ENCODE measurements at places on chromosomes 7 and 10.

DNA sequence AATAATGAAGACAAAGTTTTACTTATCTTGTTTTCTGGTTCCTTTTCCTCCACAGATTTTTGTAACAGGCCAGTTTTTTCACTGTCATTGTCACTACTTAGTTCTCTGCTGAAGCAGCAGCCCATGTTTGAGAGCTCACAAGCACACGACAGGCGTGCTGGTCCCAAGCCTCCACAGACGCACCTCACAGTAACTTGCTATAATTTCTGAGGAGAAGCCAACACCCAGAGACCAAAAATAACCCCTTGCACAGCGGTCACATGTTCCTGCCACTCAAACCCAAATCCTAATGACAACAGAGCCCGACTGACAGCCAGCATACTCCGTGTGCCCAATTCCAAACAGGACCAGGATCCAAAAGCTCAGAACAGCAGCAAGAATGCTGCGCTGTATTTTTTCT is 58.5 kb downstream of the LARP4B start:
- no peak for DNase-seq

DNA sequence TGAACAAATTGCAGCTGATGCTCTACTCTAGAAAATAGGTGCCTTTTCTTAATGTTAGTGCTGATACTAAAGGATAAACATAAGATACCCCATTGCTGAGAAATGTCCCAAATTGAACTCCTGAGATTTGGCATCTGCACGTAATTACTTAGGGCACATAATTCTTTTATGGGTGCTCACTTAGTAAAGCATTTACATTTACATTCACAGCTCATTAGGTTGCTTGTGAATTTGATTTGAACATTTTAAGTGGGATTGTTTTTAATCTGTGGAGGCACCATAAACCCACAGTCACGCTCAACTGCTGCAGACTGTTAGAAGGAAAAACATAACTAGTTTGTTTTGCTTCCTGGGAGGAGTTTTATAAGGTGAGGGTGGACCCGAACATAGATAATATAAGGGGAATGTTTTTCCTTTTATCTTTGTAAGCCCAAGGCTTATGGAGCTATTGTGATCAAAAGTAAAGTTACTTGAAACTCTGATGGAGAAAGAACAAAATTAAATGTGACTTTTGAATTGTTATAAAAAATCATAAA is 560.8 kb downstream of the REEP3 start:
- DNase-seq: no peak

DNA sequence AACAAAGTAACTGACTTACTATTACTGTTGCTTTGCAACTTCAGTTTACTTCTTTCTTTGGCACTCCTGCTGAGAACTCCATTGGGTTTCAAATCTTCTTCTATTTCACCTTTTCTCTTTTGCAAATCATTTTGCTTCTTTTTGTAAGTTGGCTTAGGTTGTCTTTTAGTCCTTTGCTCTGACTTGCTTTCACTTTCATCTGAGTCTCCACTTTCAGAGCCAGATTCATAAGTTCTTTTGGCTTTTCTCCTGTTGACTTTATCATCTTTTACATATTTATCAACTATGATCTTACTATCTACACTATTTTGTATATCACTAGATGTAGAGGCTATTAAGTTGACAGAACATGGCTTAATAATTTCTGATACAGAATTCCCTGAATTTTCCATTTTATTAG is 73.4 kb downstream of the NRBF2 start:
- no peak for DNase-seq

- DNase-seq: no peak
Measured at GRCh38 chr10:117539361-117539773, 3.2 kb upstream of the EMX2 start.

- no peak for DNase-seq
Measured at GRCh38 chr10:112229096-112229495, 45.5 kb upstream of the GPAM start.

DNA sequence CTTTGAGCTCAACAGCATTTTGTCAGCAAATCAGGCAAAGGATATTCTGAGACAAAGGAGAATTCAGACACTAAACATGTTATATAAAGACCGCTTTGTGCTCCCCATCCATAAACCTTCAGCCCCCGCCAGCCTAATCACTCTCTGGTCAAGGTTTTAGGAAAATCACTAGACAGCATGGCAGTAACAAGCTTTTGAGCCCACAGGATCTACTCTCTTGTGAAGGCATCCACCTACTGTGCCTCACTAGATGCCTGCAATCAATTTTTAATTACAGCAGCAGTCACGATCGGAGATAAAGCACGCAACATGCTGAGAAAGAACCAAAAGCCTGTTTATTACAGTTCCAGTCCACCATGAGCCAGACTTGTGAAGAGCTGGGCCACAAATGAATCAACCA is 19.1 kb downstream of the PDE1C start:
- no peak for DNase-seq

GRCh38 chr7:55191161-55191925 is 172.5 kb downstream of the EGFR start:
- peak; percentile 4 for DNase-seq

- DNase-seq: no peak
Measured at GRCh38 chr7:152107945-152108344, 82.5 kb downstream of the GALNT11 start.

- peak; percentile 73 for DNase-seq
Measured at GRCh38 chr7:6393667-6394056, 54.1 kb downstream of the DAGLB start.

DNA sequence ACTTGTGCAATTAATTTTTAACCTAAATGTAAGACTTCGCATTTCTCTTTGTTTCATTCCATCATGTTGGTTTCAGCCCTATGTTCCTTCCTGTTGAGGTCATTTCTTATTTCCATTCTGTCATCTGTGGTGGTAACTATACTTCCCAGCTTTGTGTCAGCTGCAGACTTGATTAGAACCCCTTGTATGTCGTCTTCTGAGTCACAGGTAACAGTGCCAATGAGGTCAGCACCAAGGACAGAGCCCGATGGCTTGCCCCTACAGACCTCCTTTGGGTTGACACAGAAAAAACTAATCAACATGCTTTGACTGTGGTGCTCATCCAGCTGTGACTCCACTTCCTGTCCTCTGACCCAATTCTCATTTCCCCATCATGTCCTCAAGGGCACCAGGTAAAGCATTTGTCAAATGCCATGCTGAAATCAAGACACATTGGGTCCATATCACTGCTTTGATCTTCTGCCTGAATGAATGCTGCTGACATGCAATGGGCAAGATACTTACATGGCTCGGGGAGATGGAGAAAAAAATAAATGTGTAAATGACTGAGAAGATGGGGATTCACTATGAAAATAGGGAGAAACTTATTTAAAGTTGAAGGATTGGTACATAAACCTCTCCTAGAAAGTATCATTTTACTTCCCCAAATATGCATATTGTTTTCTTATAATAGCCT is 25.6 kb upstream of the CRTAC1 start:
- DNase-seq: peak; percentile 73

All from islet precursor cell (in vitro differentiated cells).